Activated naive CD8-positive, alpha-beta T cell treated with anti-CD3 and anti-CD28 coated beads, Interleukin-2, amount 50 U/mL, for 24 hours (primary cell): ENCODE measurements at places on chromosomes 1 and 21.
A peak's percentile ranks its signal among the peaks of the same experiment; 100 is the strongest.

DNA sequence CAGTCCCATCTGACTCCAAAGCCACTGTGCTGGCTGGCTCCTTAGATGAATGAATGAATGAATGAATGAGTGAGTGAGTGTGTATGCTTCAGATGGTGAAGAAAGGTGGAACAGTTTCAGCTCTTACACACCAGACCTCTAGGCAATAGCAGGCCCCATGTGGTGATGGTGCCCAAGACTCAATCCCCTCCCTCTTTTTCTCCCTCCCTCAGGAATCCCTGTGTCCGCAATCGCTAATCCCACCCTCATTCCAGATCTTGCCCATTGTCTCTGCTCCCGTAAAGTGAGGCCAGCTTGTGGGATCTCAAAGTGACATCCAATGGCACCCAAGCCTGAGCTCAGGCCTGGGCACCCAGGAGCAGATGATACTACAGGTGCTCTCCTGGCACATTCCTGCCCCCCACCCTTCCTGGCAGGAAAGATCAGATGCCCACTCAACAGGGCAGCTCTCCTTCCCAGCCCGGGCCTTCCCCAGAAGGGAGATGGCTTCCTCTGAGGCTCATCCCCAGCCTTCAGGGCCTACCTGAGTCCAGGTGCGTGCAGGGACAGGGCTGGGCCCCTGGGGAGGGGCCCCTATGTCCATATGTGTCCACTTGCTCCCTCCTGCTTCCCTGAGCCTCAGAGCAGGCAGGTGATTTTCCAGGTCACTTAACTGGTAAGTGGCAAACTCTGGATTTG is 106.4 kb downstream of the HMGB4 start:
- no peak for DNase-seq
- no peak overlapping the region for H3K4me3 ChIP-seq
- no peak overlapping the region for H3K27ac ChIP-seq
- H3K4me1 ChIP-seq: no peaks in the 10 kb centered on the region

DNA sequence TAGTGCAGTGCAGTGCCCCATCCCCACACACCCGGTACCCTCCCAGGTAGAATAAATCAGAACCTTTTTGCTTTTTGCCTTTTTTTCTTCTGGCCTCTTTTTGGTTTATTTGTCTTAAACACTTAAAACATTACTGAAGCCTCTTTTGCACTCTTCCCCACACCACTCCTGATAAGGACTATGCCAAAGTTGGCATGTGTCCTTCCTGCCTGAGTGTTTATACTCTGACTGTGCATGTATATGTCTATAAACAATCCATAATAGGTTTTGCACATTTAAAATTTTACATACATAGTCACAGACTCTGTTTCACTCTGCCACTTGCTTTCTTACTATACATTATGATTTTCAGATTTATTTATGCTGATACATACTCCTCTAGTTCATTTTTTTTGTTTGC is 59.6 kb downstream of the BEND5 start:
- H3K4me3 ChIP-seq: no peak overlapping the region
- H3K4me1 ChIP-seq: no peaks in the 10 kb centered on the region
- no peak overlapping the region for H3K27ac ChIP-seq
- H3K27me3 ChIP-seq: no peaks in the 10 kb centered on the region
- H3K36me3 ChIP-seq: no peaks in the 10 kb centered on the region

DNA sequence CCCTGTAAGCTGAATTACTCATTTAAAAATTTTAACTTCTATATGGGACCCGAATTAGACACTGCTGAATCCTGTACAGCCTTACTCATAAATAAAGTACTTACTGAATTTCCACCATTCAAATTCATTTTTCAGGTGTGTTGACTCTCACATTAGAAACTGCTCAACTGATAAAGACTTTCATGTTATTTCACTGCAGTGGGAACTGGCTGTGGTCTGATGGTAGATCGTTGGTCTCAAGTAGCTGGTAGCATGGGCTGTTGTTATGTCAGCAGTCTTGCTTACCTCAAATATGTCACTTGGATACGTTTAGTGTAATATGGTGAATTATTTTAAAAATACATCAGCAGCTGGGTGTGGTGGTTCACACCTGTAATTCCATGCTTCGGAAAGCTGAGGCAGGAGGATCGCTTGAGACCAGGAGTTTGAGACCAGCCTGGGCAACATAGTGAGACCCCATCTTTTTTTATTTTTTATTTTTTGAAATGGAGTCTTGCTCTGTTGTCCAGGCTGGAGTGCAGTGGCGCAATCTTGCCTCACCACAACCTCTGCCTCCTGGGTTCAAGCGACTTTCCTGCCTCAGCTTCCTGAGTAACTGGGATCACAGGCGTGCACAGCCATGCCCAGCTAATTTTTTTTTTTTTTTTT is 10.4 kb downstream of the DEGS1 start:
- H3K4me3 ChIP-seq: no peak overlapping the region
- no peak overlapping the region for H3K27ac ChIP-seq
- H3K4me1 ChIP-seq: peaks cover 23% of the 10 kb centered on the region
- DNase-seq: no peak
- no peaks in the 10 kb centered on the region for H3K27me3 ChIP-seq
- H3K36me3 ChIP-seq: peaks cover 33% of the 10 kb centered on the region

DNA sequence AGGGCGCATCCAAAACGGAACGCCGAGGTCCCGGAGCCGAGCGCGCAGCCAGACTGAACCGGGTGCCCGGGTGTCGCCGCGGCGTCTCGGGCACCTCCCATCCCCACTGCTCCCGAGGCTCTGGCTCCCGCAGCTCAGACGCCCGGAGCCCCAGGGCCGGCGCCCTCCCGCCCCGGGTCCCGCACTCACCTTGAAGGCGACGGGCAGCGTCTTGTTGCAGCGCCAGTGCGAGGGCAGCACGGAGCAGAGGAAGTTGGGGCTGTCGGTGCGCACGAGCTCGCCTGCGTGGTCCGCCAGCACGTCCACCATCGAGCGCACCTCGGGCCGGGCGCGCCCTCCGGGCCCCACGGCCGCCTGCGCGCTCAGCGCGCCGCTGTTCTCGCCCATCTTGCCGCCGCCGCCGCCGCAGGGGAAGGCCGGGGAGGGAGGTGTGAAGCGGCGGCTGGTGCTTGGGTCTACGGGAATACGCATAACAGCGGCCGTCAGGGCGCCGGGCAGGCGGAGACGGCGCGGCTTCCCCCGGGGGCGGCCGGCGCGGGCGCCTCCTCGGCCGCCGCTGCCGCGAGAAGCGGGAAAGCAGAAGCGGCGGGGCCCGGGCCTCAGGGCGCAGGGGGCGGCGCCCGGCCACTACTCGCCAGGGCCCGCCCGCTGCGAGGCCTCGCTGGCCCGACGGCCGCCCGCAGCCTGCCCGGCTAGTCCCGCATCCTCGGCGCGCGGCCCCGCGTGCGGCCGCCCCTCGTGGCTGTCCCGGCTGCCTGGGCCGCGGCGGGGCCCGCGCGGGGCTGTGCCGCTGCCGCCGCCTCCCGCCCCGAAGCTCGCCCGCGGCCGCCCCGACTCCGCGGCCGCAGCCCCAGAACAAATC is 447 bp downstream of the RUNX3 start:
- peak overlapping the region; percentile 96 for H3K27ac ChIP-seq
- H3K27me3 ChIP-seq: peaks cover 2% of the 10 kb centered on the region
- peaks cover 64% of the 10 kb centered on the region for H3K36me3 ChIP-seq

GRCh38 chr21:37587203-37587602 is 220.6 kb downstream of the DYRK1A start:
- DNase-seq: no peak
- peaks cover 7% of the 10 kb centered on the region for H3K27me3 ChIP-seq
- no peak overlapping the region for H3K4me3 ChIP-seq
- peaks cover 3% of the 10 kb centered on the region for H3K4me1 ChIP-seq

DNA sequence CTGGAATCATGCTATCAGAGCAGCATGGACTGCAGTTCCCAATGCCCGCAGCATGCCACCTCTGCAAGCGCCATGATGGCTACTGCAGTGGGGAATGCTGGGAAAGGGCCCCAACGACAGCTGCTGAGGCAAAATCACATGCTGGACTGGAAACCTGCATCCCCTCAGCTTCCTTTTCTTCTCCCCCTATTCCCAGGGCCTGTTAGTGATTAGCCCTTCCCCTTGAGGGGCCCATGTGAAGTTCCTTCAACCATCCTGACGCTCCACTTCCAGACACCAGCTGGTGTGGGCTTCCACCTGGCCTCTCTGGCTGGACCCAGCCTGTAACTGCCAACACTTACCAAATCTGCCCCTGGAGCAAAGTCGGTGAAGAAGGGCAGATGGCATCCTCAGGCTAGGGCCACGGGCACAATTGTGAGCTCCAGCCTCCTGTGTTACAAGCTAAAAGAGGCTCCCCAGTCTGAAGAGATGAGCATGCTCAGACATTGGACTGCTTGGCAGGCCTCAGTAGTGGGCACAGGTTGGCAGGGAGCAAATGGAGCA is 22.1 kb upstream of the SDC3 start:
- DNase-seq: no peak
- peaks cover 14% of the 10 kb centered on the region for H3K36me3 ChIP-seq
- no peaks in the 10 kb centered on the region for H3K27me3 ChIP-seq
- H3K4me1 ChIP-seq: no peaks in the 10 kb centered on the region
- peak overlapping the region; percentile 2 for H3K27ac ChIP-seq

GRCh38 chr1:60969971-60970509 is 112.3 kb upstream of the NFIA start:
- peaks cover 7% of the 10 kb centered on the region for H3K27me3 ChIP-seq
- no peak overlapping the region for H3K4me3 ChIP-seq
- H3K4me1 ChIP-seq: no peaks in the 10 kb centered on the region
- H3K27ac ChIP-seq: no peak overlapping the region
- no peak for DNase-seq
- peaks cover 5% of the 10 kb centered on the region for H3K36me3 ChIP-seq

DNA sequence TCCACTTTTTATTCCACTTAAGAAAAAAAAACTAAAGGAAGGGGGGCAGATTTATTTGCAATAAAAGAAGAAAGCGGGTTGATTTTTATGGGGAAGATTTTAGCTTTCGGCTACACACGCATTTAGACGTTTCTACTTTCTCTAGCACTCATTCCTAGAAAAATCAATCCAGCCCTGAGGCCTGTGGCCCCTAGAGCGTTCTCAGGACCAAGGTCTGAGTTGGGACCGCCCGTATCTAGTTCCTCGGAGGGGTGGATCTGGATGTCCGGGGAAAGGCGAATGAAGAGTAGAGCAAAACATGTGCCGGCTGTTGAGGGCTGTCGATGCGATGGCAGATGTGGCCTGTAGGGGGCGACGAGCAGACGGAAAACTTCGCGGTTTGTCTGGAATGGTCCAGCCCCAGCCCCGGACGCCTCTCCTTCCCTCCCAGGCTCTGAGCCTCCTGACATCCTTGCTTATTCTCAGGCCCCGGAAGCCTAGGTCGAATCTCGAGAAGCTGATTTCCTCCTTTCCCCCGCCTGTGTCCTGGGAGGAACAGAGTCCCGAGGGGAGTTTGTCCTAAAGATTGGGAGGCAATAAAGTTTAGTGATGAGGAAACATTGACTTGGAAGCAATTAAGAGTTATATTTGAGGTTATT is 5.2 kb downstream of the FOXD3 start:
- peaks cover 25% of the 10 kb centered on the region for H3K4me1 ChIP-seq
- H3K27me3 ChIP-seq: peaks cover 79% of the 10 kb centered on the region
- no peak overlapping the region for H3K4me3 ChIP-seq
- H3K36me3 ChIP-seq: peaks cover 16% of the 10 kb centered on the region
- H3K27ac ChIP-seq: peak overlapping the region; percentile 31

GRCh38 chr1:13828454-13829151 is 128.6 kb downstream of the PRDM2 start:
- no peaks in the 10 kb centered on the region for H3K4me1 ChIP-seq
- H3K27me3 ChIP-seq: no peaks in the 10 kb centered on the region
- no peak overlapping the region for H3K4me3 ChIP-seq
- DNase-seq: peak; percentile 51

DNA sequence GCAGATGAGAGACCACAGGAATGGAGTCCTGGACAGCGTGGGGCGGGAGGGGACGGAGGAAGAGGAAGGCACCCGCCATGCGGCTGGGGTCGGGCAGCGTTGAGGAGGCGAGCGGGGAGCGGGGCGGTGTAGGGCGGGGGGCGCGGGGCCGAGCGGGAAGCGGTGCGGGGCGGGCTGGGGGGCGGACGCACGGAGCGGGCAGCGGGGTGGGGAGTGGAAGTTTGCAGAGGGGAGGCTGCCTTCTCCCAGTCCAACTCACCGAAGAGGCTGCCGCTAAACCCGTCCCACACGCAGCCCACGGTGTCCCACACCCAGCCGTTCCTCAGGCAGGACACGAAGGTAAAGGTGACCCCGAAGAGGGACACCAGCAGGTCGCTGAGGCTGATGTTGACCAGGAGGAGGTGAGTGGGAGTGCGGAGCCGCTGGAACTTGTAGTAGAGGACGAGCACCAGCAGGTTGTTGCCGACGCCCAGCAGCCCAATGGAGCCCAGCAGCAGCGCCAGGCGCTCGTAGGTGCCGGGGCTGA is 483 bp downstream of the CHML start:
- H3K36me3 ChIP-seq: peaks cover 25% of the 10 kb centered on the region
- H3K4me1 ChIP-seq: peaks cover 53% of the 10 kb centered on the region
- DNase-seq: peak; percentile 49
- peak overlapping the region; percentile 81 for H3K27ac ChIP-seq
- H3K27me3 ChIP-seq: no peaks in the 10 kb centered on the region
